Fibroblast of the aortic adventitia (primary cell): ENCODE measurements at places on chromosomes 2 and 18. TPM values are rescaled to one million over a fixed set of nuclear protein-coding genes. Genes with fewer than 3 reads are reported as not detected.

SNED1 gene
- total RNA-seq, result 77.5 and 105 TPM in 2 replicates

LRRTM1 gene
- 0.09 TPM in 1 of 2 replicates, not detected in the other for total RNA-seq

MYOM1 gene
- total RNA-seq, result 0.90 and 7.5 TPM in 2 replicates

MC4R gene
- total RNA-seq, result not detected in 2 replicates

MROH2A gene
- under 0.01 TPM in 1 of 2 replicates, not detected in the other for total RNA-seq
